ENCODE measurements at places on chromosomes 13 and 19.

- DNase-seq, result no peak
These were observed 519.3 kb downstream of the GPC6 start for GRCh38 chr13:93745884-93746283.

GRCh38 chr19:16125737-16126495 lies 14.2 kb downstream of the RAB8A start:
- no peak for DNase-seq

- no peak for DNase-seq
These were observed 747.8 kb upstream of the KLHL1 start for GRCh38 chr13:70856025-70856424.

DNA sequence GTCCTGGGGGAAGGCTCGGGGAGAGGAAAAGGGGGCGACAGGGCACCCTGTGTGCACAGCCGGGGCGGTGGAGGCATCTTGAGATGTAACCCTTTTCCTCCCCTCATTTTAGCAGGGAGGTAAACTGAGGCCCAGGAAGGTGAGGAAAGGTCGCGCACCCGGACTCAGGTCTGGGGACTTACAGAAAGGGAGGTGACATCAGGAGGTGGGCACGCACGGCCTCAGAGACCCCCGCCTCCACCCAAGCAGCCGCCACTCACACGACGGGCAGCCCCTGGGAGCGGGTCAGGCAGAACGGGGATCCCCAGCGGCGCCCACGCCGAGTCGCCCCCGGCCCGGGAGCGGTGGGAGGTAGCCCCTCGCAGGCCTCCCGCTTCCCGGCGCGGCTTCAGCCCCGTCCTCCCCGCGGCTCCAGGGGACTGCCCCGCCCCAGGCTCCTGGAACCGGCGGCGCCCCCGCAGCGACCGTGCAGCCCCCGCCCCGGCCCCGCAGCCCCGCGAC lies 477 bp downstream of the PIP5K1C start:
- DNase-seq, result no peak

GRCh38 chr19:35231956-35232645 lies 3.6 kb upstream of the FAM187B start:
- no peak for DNase-seq

DNA sequence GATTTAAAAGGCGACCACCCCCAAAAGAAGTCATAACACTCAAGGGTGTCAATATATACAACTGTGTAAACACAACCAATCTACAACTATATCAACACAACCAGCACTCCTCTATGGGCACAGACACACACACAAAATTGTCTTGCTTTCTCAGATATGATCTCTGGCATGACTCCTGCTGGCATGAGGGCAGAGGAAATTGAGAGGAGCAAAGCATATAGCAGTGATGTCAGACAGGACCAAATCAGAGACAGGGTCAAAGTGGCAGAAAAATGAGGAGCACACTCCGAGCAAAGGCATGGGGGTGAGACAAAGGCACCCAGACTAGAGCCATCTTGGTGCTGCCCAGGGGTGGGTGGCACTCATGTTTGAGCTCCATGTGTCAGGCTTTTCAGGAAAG lies 9.6 kb downstream of the IRGQ start:
- no peak for DNase-seq

GRCh38 chr19:31177246-31177645 lies 172.0 kb downstream of the TSHZ3 start:
- DNase-seq, result no peak

DNA sequence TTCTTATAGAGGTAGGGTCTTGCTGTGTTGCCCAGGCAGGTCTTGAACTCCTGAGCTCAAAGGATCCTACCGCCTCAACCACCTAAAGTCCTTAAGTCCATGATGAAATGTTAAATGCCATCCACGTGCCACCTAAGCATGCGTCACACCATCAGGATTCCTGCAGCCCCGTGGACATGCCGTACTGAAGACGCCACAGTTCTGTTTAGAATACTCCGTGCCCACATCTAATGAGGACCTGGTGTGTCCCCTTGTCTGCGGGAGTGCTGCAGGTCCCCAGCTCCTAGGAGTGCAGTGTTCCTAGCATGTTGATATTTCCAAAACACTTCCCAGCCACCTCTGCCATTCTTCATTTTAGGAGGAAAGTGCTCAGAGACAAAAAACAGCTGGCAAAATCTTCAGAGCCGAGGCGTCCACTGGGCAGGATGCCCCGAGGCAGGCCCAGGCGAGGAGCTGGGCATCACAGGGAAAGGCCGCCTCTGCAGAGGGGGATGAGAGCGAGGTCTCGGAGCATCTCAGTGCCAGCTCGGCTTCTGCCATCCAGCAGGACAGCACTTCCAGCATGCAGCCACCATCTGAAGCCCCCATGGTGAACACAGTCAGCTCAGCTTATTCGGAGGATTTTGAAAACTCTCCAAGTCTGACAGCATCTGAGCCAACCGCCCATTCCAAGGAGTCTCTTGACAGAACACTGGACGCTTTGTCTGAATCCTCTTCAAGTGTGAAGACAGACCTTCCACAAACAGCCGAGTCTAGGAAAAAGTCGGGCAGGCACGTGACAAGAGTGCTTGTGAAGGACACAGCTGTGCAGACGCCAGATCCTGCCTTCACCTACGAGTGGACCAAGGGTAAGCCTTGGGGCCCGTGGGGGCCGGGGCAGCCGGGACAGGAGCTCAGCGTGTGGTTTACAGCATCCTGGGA lies 13.2 kb downstream of the C19orf44 start:
- no peak for DNase-seq

- no peak for DNase-seq
These were observed 101.5 kb upstream of the TSHZ3 start for GRCh38 chr19:31450696-31451095.

DNA sequence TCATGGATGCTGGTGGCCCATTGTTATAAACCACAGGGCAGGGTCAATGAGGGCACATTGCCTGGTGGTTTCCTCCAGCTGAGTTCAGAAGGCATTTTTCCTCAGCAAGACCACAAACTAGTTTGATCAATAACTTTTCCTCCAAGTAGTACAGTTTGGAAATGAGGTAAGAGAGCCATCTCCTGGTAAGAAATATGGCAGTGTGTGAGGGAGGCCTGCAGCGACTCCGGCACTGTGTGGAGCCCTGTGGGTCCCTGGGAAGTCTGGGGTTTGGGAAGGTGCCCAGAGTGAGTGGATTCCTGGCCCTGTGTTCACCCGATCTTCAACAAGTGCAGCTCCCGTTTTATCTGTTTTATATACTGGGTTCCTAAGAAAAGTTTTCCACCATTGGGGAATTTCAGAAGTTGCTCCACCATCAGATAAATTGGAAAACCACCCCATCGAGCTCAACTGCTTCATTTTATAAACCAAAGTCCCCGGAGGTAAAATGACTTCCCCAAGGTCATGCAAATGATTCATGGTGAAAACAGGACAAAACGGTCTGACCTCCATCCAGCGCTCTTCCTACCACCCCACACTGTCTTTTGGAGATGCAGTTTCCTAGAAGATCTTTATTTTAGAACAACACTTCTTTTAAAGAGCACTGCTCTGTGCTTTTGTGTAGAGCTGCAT lies 148.4 kb downstream of the KATNAL1 start:
- no peak for DNase-seq

- no peak for DNase-seq
These were observed 220.9 kb downstream of the TUBA3C start for GRCh38 chr13:18960637-18961227.

DNA sequence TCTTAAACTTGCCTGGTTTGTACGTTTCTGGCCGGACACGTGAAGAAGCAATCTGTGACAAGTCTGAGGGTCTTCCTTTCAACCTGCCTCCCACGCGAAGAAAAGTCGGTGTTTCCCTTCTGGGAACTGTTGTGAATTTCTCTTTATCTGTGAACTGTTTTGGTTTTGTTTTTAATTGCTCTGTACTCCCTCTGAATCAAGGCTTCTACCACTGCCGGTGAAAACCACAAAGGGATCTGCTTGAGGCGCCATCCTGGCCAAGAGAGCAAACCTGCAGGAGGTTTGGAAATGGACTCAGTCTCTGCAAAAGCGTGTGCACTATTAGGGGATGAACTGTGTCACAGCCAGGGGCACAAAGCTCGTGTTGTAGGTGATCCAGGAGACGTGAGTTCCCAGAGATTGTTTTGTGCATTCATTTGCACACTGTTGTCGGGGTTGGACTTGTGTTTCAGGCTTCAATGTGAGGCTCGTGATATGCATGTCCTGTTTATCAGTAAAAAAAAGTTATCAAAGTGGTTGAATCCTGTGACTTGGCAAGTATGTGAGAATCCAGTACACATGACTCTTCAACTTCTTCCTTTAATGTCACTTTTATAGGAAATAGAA lies 9.7 kb downstream of the SIGLEC8 start:
- DNase-seq, result no peak

- no peak for DNase-seq
These were observed 247.0 kb downstream of the GPC6 start for GRCh38 chr13:93473441-93474270.
